Hindlimb muscle (tissue), 1 donor: ENCODE measurements at places on chromosomes 2 and 18.
A peak's percentile ranks its signal among the peaks of the same experiment; 100 is the strongest.

DNA sequence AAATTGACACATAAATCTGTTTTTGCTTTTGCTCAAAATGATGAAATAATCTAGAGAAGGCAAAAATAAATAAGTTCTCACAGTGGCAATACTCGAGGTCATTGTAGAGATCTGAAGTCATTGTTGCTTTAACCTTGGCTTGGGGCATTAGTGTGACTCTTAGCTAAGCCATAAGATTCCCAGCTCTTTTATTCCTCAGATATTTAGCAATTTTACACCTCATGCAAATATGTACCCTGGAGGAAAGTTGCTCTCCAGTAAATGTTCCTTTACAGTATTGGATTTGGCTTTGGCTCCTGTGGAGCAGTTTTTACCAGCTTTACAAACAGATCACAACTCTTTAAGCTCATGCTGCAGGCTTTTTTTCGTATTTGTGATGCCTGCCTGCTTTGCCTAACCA is 134.2 kb upstream of the NABP1 start:
- DNase-seq, result no peak

GRCh38 chr2:161077367-161078210 is 82.6 kb upstream of the TANK start:
- DNase-seq, result peak; percentile 52

GRCh38 chr2:154433010-154433409 is 265.5 kb upstream of the KCNJ3 start:
- no peak for DNase-seq

DNA sequence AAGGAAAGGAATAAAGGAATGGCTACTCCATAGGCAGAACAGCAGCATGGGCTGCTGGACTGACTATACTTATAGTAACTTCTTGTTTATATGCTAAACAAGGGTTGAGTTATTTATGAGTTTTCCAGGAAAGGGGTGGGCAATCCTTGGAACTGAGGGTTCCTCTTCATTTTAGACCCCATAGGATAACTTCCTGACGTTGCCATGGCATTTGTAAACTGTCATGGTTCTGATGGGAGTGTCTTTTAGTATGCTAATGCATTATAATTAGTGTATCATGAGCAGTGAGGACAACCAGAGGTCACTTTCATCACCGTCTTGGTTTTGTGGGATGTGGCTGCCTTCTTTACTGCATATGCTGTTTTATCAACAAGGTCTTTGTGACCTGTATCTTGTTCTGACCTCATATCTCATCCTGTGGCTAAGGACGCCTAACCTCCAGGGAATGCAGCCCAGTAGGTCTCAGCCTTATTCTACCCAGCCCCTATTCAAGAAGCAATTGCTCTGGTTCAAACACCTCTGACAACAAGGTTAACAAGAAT is 98.6 kb upstream of the CABLES1 start:
- DNase-seq, result no peak
